ENCODE measurements at places on chromosomes 1 and 21.

DNA sequence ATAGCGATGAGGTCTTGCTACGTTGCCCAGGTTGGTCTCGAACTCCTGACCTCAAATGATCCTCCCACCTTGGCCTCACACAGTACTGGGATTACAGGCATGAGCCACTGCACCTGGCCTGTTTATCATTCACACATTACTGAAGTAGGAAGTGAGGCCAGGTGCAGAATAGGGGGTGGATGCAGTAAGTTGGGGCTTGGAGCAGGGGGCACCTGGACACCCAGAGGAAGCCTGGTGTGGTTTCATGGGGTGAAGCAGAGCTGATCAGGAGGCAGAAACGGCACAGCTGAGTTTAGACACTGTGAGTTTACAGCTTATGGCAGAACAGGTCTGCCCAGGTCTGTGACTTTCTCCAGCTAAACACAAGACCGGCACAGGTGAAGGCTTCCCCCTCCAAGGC is 4.9 kb downstream of the CDA start:
- DNase-seq: no peak

- no peak for DNase-seq
Observed at GRCh38 chr21:38838598-38839327, 33.0 kb downstream of the ETS2 start.

DNA sequence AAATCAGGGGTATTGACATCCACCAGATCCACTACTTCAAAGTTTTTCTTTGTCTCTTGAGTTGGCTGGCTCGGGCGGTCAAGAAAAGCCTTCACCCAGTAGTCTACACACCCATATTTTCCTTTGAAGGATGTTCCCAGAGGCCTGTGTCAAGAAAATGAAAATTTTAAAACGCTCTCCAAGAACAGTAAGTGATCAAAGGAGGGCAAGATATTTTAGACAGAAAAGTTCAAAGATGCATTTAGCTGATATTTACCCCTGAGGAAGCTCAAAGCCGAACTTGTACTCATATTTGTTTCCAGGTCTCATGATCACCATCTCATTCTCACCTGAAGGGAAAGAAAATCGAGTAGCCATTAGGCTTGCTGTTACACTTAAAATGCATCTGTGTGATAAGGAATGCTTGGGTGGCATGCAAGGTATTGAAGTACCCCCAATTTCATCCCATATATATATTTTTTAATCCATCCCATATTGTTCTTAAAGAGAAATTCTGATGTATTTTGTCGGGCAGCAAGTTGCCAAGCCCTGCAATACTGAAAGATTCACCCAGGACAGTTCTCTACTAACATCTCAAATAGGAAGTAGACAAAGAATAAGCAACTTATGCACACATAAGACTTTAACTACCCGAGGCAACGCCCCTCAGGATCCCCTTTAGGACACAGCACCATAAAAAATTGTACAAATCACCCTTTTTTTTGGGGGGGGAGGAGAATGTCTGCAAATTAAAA is 1.1 kb downstream of the TXNIP start:
- no peak for DNase-seq

DNA sequence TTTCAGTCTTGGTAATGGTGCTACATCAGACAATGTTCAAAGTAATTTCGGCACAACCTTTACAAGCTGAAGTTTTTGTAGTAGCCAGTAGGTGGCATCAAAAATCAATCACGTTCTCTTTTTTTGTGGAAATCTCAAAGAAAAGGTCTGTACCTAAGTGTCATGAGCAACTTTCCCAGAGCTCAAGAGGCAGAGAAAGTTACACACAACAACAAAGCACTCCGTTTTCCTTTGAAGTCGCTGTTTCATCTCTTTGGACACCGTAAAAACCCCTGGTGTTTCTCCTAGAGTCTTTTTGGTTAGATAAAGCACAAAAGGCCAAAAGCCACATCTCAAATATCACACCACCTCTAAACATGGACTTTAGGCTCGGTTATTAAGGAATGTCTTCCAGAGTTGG is 131.6 kb downstream of the LHX8 start:
- DNase-seq: no peak

DNA sequence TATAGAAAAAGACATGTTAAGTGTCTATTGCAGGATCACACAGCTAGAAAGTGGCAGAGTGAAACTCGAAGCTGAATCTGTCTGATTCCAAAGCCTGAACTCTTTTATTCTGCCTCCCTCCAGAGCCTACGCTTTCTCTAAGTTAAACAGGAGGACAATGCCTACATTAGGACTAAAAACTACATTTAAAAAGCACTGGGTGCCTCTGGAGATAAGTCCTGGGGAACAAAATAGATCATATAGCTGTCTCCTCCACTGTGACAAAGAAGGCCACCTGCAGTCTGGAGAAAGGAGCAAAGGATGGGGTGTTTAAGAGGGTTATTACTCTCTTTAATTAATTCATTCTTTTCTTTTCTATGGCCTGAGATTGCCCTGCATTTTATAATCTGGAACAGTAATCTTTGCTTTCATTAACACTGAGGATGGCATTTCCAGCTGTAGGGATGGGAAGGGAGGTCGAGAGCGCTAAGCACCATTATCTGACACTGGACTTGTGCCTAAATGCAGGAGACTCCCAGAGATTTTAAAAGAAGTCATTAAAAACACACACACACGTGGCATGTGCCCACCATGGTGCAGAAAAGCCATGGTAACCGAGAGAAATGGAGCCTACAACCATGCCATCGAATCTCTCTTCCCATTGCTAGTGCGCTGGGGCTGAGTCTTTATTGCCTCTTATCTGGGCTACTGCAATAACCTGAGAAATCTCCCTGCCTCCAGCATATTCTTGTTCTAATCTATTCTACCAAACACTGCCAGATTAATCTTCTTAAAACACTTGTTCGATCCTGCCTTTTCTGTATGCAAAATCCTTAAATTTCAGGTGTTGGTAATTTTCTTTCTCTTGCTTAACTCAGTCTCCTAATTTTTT is 92.2 kb downstream of the PLXNA2 start:
- DNase-seq: no peak

DNA sequence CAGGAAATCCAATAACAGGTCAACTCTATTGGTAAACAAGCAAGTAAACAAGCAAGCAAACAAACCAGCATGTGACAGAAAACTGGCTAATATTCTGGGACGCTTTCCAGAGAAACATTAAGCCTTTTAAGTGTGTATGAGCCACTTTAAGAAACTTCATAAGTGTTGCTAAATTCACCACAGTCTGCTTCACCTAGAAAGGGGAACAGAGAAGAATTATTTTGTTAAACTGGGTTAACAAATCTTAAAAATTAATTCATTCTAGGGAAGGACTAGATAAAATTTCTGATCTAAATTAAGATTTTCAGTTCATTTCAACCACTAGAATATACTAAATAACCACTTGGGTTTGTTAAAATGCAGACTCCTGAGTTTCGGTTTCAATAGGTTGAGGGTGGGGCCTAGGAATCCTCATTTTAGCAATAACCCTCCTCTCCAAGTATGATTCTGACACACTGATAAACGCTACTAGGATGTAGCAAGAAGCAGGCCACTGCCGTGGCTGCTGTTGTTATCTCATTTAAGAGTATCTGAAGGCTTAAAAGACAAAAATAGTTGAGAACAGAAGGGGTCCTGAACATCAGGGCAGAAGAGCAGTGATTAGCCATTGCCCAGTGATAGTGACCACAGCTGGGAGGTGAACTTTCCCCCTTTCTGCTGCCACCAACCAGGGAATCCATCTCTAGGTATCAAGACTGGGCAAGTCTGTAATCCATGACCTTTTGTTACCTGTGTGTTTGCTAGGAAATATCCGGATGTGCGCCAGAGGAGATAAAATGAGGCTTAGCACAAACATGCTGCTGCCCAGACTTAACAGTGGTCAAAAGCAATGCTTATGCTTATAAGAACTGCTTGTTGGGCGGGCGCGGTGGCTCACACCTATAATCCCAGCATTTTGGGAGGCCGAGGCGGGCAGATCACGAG is 11.2 kb downstream of the CREG1 start:
- DNase-seq: no peak

DNA sequence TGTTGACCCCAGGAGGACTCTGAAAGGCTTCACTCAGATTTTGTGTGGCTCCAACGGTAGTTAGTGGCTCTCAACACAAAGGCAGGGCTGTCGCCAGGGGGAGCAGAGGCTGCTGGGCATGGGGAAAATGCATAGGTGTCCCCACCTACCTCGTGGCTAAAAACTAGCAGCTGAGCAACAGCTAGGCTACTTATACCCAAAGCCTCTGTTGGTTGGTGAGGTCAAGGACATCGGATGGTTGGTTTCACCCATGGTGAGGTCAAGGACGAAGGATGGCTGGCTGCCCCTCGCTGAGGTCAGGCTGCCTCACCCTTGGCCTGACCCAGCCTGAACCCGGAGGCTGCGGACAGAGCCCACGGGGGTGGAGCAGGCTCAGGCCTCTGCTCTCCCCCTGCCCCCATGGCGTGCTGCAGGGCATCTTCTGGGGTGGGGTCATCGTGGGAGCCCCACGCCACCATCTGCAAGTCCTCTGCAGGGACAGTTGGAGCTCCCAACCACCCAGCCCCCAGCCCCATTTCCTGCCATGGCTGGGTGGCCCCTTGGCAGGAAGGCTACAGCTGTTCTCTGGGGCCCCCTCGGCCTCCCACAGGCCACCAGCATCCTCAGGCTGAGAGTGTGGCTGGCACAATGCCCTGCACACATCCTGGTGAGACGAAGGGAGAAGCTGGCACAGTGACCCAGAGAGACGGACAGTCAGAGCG is 8.5 kb upstream of the GNB1 start:
- DNase-seq: no peak

- DNase-seq: no peak
Observed at GRCh38 chr1:101313356-101313755, 76.5 kb downstream of the S1PR1 start.

GRCh38 chr1:58287894-58288623 is 258.5 kb downstream of the OMA1 start:
- DNase-seq: no peak

- no peak for DNase-seq
Observed at GRCh38 chr1:198125995-198126735, 30.6 kb upstream of the NEK7 start.

DNA sequence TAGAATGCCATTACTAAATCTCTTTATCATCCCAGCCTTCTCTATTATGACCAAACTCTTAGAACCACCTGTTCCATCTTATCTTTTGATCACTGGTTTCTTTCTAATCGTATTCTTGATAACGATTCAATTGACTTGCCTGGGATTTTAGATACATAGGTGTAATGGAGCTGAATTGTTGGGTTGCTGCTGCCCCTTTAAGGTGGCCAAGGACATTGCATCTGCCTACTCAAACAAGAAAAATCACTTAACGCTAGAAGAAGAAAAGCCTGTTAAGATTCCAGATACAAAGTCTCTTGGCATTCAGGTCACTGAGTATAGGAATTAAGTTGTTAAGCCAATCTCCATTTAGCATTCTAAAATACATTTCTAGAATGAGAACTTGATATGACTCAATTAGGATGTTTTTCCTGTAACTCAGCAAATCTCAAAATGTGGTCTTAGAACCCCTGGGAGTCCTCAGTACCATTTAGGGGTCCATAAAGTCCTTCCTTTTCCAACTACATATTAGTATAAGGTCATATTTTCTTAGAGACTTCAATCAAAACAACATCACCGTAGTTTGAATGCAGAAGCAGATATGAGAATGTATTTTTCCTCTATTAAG is 12.4 kb downstream of the NEXN start:
- DNase-seq: no peak

DNA sequence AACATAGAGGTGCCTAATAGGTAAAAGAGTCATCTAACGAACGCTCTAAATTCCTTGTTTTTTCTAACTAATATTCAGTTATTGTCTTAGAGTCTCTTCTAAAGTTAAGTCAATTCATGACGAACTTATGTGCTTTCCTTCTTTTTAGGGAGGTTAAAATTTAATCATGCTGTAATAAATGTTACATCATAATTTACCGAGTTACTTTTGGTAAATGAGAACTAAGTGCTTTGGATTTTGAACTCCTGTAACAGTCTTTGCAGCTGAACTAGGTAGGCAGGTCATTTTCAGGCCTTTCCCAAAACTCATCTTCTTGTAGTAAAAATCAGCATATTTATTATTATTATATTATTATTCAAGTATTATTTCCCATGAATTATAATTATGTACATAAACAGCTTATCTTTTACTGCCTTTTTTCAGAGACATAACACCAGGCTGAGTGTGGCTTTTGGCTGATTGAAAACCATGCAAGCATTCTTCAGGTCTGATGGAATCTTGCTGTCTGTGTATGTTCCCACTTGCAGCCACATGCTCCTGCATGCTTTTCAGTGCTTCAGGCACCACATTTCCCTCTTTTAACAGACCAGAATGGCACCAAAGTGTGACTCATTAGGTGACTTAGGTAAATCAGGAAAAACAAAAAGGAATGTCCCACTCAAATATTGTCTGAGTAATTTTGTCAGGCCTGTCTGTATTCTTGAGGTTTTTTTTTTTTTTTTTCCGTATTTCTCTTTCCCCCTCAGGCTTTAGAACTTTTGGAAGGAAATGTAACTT is 81.0 kb upstream of the CD55 start:
- no peak for DNase-seq

DNA sequence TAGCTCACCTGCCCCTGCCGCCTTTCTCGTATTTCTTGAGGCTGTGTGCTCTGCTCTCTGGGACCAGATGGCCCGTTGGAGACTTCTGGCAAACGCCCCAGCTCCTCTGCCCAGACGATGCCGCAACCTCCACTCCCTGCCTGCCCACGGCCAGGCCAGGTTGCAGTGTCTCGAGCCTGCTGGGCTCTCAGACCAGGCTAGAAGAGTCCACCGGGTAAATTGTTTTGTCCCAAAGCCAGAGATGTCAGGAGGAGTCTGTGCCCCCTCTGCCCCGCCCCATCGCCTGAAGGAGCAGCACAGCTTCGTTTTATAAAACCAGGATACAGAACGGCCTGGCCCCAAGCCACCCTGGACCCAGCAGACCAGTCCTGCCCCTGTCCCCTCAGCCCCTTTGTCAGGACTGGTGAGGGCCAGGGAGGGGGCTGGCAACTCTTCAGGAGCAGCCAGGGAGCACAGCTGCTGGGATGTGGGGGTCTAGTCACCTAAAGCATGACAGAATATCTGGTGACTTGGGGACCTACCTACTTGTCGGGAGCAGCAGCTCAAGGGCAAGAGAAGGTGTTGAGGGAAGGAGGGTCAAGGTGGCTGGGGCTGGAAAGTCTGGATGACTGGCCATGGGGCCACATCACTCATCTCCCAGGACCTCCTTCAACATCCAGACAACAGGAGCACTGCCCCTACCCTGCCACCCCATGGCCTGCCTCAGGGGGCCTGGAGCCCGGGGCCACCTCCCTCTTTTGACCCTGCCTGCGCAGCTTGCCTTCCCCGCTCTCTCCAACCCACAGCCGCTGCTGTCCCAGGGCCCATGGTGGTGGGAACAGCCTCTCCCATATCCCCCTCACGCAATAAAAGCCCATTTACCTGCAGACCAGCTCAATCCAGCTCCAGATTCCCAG is 33.9 kb upstream of the LBR start:
- peak; percentile 29 for DNase-seq

GRCh38 chr1:71788113-71788512 is 494.2 kb downstream of the NEGR1 start:
- no peak for DNase-seq
